ENCODE measurements at places on chromosomes 3 and 15. TPM values are rescaled to one million over a fixed set of nuclear protein-coding genes. Genes with fewer than 3 reads are reported as not detected.

DNA sequence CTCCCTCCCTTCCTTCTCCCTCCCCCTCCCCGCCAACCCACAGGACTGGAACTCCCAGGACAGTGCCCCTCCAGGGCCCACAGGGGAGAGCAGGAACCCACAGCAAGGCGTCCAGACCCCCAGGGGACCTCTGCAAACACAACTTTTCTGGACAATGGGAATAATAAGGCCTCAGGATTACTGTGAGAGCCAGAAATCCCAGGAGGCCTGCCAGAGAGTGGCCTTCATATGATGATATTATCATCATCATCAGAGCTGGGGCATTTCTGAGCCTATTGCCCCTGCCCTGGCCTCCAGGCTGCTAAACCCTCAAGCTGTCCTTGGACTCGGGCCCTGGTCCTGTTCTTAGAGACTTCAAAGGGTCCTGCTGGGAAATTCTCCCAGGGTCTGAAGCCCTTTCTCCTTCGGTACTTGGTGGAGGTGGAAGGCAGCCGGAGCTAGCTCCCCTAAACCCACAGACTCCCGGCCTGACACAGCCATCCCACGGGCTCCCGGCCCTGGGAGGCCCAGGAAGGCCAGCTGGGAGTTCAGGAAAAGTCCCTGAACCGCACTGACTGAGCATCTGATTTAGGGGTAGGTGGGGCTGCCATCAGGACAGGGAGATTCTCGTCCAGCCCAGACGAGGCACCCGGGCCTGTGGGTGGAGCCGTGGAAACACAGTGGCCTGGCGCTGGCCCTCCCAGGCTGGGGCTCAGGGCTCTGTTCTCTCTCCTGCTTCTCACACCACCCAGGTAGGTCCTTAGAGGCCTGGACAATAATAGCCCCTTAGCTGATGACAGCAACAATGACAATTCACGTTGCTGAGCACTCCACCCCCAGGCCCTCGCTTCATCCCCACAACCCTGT is 4.9 kb downstream of the CALML4 start:
- peaks cover 30% of the 10 kb centered on the region for H3K4me1 ChIP-seq
- H3K36me3 ChIP-seq = no peaks in the 10 kb centered on the region
- no peaks in the 10 kb centered on the region for H3K27me3 ChIP-seq

- no peaks in the 10 kb centered on the region for H3K27me3 ChIP-seq
- no peaks in the 10 kb centered on the region for H3K4me1 ChIP-seq
- H3K36me3 ChIP-seq = no peaks in the 10 kb centered on the region
- no peak overlapping the region for H3K4me3 ChIP-seq
These were observed 66.3 kb downstream of the ATP2B2 start for GRCh38 chr3:10438902-10439610.

- H3K36me3 ChIP-seq = no peaks in the 10 kb centered on the region
- no peak for DNase-seq
- H3K4me1 ChIP-seq = no peaks in the 10 kb centered on the region
These were observed 192.2 kb downstream of the SUCLG2 start for GRCh38 chr3:67462187-67462586.

The LDHAL6B gene
- not detected for total RNA-seq

The UQCC5 gene
- total RNA-seq = not detected

The PCSK6 gene
- total RNA-seq = 20.3 TPM

DNA sequence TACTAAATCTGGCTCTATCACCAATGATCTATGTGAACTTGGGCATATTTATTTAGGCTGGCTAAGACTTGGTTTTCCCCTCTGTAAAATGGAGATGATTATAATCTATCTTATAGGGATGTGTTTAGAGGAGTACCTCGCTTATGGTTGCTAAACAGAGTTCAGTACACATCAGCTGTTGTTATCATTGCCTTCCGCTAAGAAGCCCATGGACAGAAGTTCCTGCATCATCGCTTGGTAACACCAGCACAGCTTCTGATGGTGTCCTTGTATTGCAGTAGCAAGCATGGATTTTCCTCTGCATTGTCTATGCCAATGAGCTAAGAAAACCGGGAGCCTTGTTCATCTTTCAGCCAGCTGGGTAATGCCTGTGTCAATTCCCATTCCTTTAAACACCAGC is 73.1 kb upstream of the LRTM1 start:
- no peak overlapping the region for H3K4me3 ChIP-seq
- no peaks in the 10 kb centered on the region for H3K27me3 ChIP-seq
- no peaks in the 10 kb centered on the region for H3K4me1 ChIP-seq
- H3K27ac ChIP-seq = no peak overlapping the region
- H3K36me3 ChIP-seq = no peaks in the 10 kb centered on the region
- DNase-seq = no peak

The ANXA2 gene
- 718 TPM for total RNA-seq

- H3K27ac ChIP-seq = no peak overlapping the region
- no peaks in the 10 kb centered on the region for H3K27me3 ChIP-seq
- no peak for DNase-seq
- no peaks in the 10 kb centered on the region for H3K36me3 ChIP-seq
- no peaks in the 10 kb centered on the region for H3K4me1 ChIP-seq
- no peak overlapping the region for H3K4me3 ChIP-seq
These were observed 124.6 kb upstream of the CADPS start for GRCh38 chr3:62999791-63000190.

- no peak for DNase-seq
- no peaks in the 10 kb centered on the region for H3K36me3 ChIP-seq
- H3K27me3 ChIP-seq = no peaks in the 10 kb centered on the region
- no peak overlapping the region for H3K27ac ChIP-seq
- no peaks in the 10 kb centered on the region for H3K4me1 ChIP-seq
- no peak overlapping the region for H3K4me3 ChIP-seq
These were observed 193.1 kb downstream of the XXYLT1 start for GRCh38 chr3:195077611-195078540.

The SRP14 gene
- 511 TPM for total RNA-seq

The LARP6 gene
- total RNA-seq = 11.6 TPM

The PIF1 gene
- 2.3 TPM for total RNA-seq

- H3K4me3 ChIP-seq = no peak overlapping the region
- no peaks in the 10 kb centered on the region for H3K36me3 ChIP-seq
- no peak for DNase-seq
- H3K27ac ChIP-seq = no peak overlapping the region
- H3K27me3 ChIP-seq = no peaks in the 10 kb centered on the region
These were observed 32.1 kb downstream of the CD200 start for GRCh38 chr3:112365035-112365434.

The GHSR gene
- not detected for total RNA-seq

All from transverse colon (tissue), 4 donors.